ENCODE measurements at places on chromosomes 13 and 19.

- DNase-seq = no peak
These were observed 189.2 kb downstream of the DLEU7 start for GRCh38 chr13:50654331-50654730.

DNA sequence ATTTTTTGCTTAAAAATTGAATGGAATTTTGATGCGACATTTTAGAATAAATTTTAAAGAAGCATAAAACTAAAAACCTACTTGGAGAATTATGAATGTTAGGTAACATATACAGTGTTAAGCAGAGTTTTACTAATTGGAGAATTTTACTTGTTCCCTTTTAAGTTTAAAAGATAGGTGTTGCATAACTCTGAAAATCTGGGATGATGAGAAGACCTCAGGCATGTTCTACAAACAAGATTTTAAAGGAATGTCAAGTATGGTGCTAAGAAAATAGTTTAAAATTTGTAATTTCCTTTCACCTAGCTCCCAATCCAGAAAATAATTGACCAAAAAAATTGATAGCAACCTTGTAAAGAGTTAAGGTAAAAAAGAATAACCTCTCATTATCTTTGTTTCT lies 135.8 kb downstream of the RFC3 start:
- DNase-seq = no peak

DNA sequence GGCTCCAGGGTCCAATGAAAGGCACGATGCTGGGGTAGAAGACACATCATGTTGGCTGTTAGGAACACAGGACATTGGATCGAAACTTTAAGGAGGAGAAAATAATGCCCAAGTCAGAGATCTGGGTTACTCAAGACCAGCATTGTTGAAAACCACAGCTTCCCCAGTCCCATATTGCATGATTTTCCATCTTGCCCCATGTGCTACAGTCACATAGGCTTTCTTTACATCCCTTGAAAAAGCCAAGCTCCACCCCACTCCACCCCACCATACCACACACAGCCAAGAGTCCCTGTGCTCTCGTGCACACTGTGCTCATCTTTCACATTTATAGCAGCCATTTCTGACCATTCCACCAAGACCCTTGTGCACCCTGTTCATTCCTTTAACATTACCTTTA lies 636.2 kb downstream of the DIAPH3 start:
- no peak for DNase-seq

DNA sequence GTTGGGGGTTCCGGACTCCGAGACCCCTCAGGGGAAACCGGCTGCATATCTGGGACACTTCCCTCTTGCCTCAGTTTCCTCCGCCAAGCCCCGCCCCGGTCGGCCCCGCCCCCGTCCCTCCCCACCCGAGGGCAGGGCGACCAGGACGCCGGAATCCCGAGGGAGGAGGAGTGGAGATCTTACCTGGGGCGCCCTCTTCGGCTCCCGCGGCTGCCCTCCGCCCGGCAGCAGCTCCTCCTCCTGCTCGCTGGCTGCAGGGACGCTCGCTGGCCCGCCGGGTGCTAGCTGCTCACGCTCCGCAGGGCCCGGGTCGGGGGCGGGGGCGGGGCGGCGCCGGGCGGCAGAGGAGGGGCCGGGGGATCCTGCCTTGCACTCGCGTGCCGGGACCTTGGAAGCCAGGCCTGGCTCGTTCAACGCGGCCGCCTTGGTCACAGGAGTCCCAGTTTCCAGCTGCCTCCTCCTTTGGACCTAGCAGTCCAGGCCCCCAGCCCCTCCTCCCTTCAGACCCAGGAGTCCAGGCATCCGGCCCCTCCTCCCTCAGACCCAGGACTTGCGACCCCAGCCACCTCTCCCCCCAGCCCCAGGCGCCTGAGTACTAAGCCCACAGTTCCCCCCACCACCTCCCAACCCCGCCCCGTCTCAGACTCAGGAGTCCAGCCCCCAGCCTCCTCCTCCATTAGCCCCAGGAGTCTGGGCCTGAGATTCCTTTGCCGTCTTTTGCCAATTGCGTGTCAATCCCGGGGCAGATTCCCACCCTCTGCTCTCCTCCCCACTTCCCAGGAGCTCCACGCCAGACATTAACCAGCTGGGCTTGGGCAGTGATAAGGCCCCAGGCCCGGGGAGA lies at the start of gene NTF4:
TSS of gene NTF4 (minus strand) at position 51 of the 844 bp plus-strand sequence. CDS start 2,821 bp downstream, outside the sequence.
- DNase-seq = no peak
